Stimulated activated CD8-positive, alpha-beta memory T cell treated with anti-CD3 and anti-CD28 coated beads, Interleukin-4, amount 100 ng/mL, for 48 hours (primary cell): ENCODE measurements at places on chromosomes 13 and 19.

- DNase-seq: no peak
Observed at GRCh38 chr13:27088619-27089018, 83.0 kb downstream of the USP12 start.

- DNase-seq: no peak
Observed at GRCh38 chr19:31772915-31773314, 423.7 kb upstream of the TSHZ3 start.

- DNase-seq: no peak
Observed at GRCh38 chr13:39676315-39676876, 20.9 kb downstream of the COG6 start.

DNA sequence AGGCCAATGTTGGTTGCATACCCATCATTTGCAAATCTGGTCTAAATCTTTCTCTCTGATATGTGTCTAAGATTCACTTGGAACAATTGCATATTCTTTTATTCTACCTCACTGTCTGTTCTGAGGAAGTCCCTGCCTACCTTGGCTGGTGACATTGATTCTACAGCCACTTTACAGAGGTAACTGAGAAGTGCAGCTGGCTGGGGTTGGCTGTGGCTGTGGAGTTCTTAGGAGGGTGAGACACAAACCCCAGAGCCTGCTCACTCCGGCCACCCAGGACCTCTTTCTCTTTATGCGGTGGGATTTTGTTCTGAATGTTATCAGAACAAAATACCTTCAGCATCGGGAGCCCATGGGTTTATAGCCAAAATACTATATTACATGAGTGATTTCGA, 54.5 kb upstream of the IRS2 start:
- DNase-seq: no peak

GRCh38 chr19:6710273-6711077, 10.0 kb downstream of the C3 start:
- DNase-seq: no peak

- no peak for DNase-seq
Observed at GRCh38 chr19:43984687-43985000, 656 bp downstream of the ZNF155 start.

- no peak for DNase-seq
Observed at GRCh38 chr19:17505223-17505622, 6.2 kb upstream of the PGLS start.

GRCh38 chr19:46213156-46213555, 16.4 kb upstream of the IGFL1 start:
- no peak for DNase-seq
